Urinary bladder (tissue), 4 donors: ENCODE measurements at places on chromosomes 4 and X. TPM values are rescaled to one million over a fixed set of nuclear protein-coding genes. Genes with fewer than 3 reads are reported as not detected.

DNA sequence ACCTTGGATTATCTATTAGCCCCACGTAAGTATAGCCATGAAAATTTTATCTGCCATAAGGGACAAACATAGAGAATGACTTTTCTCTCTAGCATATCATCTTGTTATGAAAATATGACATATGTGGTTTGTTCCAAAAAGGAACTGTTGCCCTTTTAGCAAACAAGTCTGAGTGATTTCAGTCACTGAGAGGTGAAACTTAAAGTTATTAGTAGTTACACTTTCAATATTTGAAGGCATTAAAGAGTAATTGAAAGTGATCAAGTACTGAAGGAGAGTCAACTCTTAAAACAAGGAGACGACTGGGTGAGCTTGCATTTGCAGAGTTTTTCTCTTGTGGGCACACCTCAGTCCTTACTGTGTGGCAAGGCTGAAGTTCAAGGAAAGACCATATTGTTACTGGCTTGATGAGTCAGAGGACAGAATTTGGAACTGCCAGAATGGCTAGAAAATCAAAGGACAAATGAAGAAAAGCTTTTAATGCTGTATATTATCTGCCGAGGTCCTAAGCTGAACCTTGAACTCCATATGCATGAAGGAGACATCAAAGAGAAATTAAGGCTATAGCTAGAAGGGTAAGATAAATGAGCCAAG, 205.1 kb upstream of the EMCN start:
- no peak for DNase-seq

The GAGE2A gene
- not detected for total RNA-seq

The PLRG1 gene
- total RNA-seq: 78.4 TPM

The ADH1B gene
- total RNA-seq: 97.0 TPM

The ALAS2 gene
- 46.9 TPM for total RNA-seq

GRCh38 chr4:98210281-98210680, 50.9 kb upstream of the RAP1GDS1 start:
- DNase-seq: no peak

The GPC3 gene
- total RNA-seq: 192 TPM
